ENCODE measurements at places on chromosomes 2 and 18.

DNA sequence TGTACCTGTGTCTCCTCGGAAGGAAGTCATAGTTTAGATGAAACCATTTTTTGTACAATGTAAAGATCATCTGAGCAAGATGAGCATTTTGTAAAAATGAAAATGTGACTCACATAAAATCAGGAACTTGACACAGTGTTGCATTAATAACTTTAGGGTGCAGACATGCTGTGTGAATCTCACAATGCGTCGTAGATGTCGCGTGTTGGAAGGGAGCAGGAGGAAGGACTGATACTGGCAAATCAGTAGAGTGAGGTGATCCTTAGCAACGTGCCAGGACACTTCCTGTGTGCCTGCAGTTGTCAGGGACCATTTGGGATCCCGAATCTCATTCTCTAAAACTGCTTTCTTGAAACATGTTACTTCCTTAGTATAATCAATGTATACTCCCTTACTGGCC is 103.1 kb downstream of the SH3BP4 start:
- no peak for DNase-seq

GRCh38 chr2:68287580-68288441 is 31.9 kb downstream of the CNRIP1 start:
- DNase-seq = no peak

- no peak for DNase-seq
These were observed 1.1 kb upstream of the KCTD1 start for GRCh38 chr18:26549263-26550094.

DNA sequence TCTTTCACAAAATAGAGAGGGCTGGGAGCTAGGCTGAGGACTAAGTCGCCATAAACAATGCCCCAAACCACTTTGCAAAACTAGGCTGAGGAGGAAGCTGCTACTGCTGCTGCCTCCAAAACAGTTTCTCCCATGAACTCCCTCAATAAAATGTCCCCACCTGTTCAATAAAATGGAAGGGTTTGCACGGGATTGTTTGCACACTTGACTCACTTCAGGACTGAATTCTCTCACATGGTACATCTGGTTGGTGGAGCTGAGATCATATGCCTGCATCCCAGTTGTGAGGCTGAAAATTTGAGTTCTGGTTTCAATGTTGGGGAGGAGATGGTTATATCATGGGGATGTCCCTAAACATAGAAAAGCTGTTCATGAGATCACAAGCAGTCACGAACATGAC is 26.5 kb downstream of the NCKAP5 start:
- DNase-seq = no peak

GRCh38 chr2:24915175-24915574 is 4.9 kb downstream of the ADCY3 start:
- DNase-seq = no peak

DNA sequence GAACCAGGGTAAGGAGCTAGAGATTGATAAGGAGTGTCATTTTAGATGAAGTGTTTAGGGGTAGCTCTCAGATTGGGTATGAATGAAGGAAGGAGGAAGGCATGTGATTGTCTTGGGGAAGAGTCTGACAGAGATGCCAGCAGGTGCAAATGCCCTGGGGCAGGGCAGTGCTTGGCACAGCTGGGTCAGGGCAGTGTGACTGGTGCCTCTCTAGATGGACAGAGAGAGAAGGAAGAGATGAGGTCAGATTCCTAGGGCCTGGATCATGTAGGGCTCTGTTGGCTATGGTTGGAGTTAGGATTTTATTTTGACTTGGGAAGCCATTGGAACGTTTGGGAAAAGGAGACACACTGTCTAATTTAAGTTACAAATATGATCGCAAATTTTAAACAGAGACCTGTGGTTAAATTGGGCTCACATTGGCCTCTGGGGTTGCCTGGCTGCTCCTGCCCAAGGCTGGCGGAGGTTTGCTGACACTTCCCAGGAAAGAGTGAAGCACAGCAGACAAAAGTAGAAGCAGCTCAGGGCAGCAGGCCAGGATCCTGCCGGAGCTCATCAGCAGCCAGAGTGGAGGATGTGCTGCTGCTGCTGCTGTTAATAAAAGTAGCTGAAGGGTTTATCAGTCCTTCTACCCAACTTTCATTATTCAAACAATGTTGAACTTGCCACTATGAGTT is 32.7 kb upstream of the FHL2 start:
- DNase-seq = no peak

DNA sequence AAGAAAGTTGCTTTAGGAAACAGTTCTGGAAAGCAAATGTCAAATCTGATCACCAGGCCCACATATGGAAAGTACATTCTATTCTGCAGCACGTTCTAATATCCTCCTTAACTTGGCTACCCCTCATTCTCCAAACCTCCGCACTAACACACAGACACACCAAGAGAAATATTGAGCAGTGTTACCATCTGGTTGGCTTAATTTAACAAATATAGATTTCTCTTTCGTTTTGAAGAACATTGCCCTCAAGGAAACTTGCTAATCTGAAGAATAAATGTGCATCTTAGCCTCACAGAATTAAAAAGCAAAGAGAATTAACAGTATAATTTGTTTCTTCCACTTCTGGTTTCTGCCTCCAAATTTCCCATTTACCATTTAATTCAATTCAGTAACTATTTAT is 72.8 kb upstream of the TTC39C start:
- DNase-seq = no peak

GRCh38 chr2:24721470-24721869 is 71.7 kb downstream of the PTRHD1 start:
- DNase-seq = no peak

DNA sequence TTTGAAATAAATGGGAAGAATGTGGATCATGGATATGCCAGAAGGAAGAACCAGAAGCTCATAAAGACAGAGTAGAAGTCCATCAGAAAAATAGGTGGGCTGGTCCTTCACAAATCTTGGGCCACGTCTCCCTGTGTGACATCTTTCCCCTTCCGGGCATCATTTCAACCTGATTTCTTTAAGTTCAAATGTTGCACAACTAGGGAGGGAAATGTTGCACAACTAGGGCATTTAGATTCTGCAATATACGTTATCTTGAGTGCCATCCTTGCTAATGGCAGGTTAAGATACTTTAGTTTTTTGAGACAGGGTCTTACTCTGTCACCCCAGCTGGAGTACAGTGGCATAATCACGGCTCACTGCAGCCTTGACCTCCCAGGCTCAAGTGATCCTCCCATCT is 129.6 kb downstream of the CERS6 start:
- DNase-seq = no peak

GRCh38 chr2:169509298-169509885 is at the start of gene KLHL41:
Gene KLHL41, plus strand, starts transcription at chr2:169509702. Its CDS starts 77 bp downstream, at chr2:169509779.
- no peak for DNase-seq

GRCh38 chr2:234339011-234339410 is 157.9 kb downstream of the ARL4C start:
- no peak for DNase-seq

GRCh38 chr18:24488824-24489493 is 28.5 kb downstream of the HRH4 start:
- DNase-seq = no peak

DNA sequence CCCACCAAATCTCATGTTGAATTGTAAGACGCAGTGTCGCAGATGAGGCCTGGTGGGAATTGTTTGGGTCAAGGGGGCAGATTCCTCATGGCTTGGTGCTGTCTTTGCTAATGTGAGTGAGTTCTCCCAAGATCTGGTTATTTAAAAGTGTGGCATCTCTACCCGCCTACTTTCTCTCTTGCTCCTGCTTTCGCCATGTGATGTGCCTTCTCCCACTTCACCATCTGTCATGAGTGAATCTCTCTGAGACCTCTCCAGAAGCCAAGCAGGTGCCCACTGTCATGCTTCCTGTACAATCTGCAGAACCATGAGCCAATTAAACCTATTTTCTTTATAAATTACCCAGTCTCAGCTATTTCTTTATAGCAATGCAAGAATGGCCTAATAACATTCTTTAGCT is 246.6 kb upstream of the CDH20 start:
- DNase-seq = no peak

- DNase-seq = no peak
These were observed 452.4 kb downstream of the LRATD1 start for GRCh38 chr2:15084826-15085489.

DNA sequence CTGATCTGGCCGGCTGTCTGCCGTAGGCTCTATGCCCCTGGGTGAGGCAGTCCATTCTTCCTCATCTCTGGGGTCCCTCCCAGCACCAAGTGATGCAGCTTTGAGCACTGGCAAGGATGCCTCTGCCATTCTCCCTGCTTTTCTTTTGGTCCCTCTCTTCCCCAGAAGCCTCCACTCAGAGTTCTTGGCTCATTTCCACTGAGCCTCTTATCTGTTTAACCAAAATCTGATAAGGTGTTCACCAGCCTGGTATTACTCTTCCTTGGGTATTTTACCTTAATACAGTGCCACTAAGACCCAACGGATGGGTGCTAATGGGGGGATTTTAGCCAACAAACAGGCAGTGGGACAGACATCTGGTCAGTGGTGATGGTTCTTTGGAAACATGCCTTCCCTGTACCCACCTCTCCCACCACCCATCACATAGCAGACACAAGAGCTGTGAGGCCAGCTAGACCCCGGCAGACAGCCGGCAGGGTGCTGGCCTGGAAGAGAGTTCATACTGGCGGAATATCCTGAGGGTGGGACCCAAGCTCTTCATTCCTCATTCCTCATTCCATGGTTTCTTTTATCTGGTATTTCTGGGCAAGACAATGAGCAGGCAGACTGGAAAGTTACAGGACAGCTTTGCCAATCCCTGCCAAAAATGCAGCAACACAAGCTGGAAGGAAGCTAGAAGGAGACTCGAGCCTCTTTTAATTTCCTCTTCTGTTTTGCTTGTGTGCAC is 34.6 kb downstream of the ZBTB7C start:
- no peak for DNase-seq

- no peak for DNase-seq
These were observed 4.3 kb downstream of the SOX11 start for GRCh38 chr2:5696404-5696944.

GRCh38 chr2:175854665-175855064 is 147.4 kb downstream of the LNPK start:
- DNase-seq = no peak

DNA sequence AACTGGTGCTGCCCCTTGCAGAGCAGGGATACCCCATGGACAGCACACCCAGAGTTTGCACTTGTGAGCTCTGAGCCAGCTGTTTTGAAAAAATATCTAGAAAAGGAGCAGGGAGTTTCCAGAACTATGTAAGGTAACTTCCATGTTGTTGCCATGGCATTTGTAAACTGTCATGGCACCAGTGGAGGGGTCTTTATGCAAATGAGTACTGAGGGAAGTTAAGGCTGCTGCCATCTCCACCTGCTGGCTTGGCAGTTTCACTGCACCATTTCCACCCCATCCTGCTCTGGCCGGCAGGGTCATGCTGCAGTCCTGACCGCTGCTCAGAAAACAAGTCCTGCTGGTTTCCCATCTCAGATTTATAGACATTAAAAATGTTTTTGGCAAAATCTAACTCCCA is 52.3 kb upstream of the SNTG2 start:
- no peak for DNase-seq

DNA sequence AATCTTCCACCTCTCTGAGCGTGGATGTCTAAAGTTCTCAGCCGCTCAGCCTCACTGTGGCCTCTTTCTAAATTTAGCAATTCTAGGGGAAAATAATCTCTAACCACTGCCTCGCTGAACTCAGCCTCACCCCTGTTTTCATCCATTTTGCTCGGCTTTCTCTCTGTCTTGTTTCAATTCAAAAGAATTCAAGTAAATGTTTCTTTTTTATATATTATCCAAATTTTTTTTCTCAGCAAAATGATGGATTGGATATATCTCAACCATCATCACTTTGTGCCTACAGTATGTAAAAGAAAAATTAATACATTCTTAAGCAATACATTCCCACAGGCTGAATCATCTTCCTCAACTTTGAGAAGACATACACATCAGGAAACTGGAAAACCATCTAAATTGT is 24.0 kb upstream of the GALNT5 start:
- no peak for DNase-seq

DNA sequence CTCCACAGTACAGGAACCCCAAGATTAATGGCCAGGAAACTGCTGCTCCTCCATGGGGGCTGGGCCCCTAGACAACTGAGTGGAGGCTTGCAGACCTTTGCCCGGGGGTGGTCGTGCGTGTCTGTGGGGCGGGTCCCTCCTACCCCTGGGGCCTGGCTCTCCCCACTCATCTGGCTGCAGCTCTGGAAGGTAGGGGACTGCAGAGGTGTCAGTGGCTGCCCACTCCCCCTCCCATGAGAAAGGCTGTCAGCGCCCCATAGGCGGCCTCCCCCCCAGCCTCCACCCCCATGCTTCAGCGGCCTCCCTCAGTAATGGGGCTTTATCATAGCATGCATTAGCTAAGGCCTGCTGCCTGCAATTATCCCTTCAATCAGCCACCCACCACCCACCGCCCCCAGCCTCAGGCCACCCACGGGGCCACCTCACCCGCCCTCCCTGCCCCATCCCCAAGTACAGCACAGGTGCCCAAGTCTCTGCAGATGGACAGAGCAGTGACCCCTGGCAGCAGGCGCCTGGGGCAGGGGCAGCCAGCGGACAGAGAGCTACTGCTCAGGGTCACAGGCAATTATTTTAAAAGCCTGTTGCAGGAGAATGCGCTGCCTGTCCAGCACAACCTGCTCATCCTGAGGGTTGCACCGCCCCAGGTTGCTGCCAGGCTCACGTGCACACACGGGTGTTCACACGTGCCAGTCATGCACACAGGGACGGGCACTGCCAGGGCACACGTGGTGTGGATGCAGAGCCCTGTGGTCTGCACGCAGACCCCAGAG is 9.1 kb upstream of the ECEL1 start:
- DNase-seq = no peak

DNA sequence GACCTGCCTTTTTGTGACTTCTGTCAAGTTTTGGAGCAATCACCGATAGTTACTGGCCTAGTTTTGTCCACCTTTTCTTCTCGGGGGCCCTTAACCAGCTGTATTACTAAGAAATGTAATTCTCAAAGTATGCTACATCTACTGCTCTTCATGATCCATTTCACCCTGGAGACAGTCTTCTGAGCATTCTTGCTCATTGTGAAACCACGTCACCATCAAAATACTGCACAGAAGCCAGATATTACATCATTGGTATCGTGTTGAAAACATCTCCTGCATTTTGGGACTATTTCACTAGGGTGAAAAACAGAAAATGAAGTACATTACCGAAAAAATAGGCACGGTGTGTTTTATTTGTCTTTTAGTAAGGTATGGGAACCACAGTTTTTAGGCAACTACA is 11.7 kb downstream of the LYPD6B start:
- no peak for DNase-seq

GRCh38 chr18:42586601-42587000 is 528.9 kb downstream of the RIT2 start:
- no peak for DNase-seq

- DNase-seq = no peak
These were observed 33.7 kb upstream of the TAF1B start for GRCh38 chr2:9809448-9810088.

DNA sequence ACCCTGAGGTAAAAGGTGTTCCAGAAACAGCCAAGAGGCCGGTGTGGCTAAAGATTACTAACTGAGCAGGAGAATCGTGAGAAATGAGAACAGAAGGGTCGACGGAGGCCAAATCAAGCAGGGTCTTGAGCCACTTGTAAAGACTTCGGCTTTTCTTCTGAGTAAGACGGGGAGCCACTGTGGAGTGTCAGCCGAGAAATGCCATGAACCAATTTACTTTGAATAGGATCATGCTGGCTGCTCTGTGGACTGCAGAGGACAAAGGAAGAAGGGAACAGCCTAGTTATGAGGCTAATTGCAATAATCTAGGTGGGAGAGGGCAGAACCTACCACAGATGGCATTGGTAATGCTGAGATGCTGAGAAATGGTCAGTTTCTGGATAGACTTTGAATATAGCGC is 16.8 kb downstream of the VIT start:
- DNase-seq = no peak
